Eye (tissue), 1 donor: ENCODE measurements at places on chromosomes 12 and 14.

GRCh38 chr12:111160350-111161241 is 208.3 kb downstream of the PHETA1 start:
- peak; percentile 35 for DNase-seq

- DNase-seq: no peak
Observed at GRCh38 chr14:90368946-90369721, 27.7 kb upstream of the CALM1 start.

DNA sequence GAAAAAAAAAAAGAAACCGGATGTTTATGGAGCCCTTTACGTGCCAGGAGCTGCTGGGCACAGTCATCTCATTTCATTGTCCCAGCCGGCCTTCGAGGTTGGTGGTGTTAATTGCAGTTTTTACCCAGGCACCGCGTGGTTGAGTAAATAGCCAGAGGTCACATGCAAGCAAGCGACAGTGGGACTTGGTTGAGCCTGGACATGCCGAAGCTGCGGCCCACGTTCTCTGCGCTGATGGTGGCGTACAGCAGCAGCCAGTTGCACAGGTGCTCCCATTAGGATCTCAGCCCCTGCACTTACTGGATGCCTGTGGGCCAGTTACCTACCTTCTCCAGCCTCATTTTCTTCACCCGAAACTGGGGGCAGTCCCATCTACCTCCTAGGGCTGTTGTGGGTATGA is 54.0 kb downstream of the TSPAN9 start:
- DNase-seq: no peak

GRCh38 chr14:26636561-26636960 is 38.7 kb upstream of the NOVA1 start:
- peak; percentile 29 for DNase-seq

DNA sequence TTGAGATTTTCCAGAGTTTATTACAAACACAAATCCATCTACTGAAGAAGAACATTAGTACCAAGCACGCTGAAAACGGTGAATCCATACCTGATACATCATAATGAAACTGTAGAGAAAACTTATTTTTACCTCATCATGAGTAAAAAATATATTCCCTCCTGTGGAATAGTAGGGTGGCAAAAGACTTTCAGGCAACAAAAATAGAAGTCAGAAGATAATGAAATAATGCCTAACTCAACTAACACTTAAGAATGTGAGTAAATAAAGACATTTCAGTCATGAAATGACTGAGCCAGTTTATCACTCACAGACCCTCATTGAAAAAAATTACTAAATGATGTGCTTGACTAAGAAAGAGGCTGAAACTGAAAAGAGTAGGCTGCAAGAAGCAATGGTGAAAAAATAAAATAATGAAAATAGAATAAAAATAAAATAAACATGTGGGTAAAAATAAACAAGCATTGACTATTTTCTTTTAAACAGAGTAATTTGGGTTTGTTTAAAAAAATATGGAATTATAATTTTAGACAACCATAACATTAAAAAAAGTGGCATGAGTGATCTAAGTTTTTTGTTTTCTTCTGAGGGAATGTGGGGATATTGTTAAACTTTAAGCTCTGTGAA is 148.6 kb downstream of the ASCL1 start:
- no peak for DNase-seq

DNA sequence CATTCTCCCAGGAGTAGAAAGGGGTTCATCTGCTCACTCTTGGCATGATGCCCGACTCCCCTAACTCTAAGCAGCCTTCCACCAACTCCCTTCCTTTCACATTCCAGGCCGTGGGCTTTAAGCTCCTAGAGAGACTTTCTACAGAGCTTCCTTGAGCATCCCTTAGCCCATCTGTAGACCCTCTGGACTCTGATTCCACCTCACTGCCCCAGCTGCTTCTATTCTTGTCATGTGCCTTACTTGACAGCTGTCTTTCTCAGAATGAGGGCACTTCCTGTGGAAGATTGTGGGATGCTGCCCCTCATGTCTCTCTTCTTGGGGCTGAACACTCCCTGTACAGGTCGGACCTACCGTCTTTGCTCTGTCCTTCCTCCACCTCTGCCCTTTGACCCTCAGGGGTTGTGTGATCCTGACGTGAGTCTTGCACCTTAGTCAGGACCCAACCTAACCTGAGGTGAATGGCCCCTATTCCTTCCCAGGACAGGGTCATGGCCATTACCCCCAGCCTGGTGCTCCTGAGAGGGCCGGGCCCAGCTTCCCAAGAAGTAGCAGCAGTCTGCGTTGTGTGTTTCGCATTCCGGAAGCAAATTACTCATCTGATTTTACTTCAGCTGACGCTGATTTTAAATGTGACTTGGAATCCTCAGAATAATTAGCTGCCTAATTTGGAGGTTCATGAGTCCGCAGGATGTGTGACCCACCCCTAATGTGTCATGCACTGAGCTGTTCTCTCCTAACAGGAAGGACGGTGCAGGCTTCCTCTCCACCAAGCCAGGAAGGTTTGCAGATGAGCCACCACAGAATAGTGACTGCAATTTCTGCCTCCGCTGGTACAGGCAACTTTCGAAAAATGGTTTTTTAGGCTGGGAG is 2.7 kb upstream of the GALNT6 start:
- DNase-seq: no peak

- DNase-seq: no peak
Observed at GRCh38 chr14:93729993-93730392, 58.3 kb downstream of the PRIMA1 start.

- DNase-seq: no peak
Observed at GRCh38 chr12:4141348-4142270, 132.0 kb upstream of the CCND2 start.

DNA sequence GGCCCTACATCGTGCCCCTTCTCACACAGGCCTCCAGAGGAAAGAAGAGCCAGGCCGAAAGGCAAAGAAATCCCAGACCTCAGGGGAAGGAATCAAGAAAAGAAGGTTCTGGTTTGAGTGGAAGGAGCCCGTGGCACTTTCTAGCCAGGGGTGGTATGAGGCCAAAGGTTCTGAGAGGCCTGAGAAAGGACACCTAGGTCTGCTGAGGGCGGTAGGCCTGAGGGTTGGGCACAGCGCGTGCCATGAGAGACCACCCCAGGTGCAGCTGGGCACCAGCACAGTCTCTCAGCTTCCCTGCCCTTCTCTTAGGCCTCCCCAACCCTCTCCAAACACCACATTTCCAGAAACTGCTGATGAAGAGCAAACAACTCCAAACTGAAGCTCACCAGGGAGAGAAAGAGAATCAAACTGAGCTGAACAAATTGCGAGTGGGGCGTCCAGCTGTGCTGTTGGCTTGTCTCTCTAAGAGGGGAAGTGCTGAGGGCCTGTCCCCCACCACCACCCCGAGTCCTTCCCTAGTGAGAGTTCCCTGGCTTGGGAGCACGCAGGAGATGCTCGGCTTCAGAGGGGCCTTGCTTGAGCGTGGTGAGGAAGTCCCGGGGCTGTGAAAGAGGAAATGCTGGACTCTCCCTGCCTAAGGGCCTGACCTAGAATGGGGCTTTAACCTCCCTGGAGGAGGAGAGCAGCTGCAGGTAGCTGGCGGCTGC is 184.8 kb downstream of the ZFP36L1 start:
- DNase-seq: no peak

DNA sequence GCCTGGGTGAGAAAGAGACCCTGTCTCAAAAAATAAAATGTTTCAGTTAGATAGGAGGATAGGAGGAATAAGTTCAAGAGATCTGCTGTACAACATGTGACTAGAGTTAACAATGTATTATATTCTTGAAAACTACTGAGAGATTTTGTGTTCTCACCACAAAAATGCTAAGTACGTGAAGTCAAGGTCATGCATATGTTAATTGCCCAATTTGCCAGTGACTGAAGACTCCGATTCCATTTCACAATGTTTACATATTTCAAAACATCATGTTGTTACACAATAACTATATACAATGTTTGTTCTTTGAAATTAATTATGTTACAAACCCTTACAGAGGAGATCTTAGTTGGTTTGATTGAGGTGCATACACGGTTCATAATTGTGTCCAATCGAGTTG is 52.1 kb downstream of the SLC15A4 start:
- DNase-seq: no peak

DNA sequence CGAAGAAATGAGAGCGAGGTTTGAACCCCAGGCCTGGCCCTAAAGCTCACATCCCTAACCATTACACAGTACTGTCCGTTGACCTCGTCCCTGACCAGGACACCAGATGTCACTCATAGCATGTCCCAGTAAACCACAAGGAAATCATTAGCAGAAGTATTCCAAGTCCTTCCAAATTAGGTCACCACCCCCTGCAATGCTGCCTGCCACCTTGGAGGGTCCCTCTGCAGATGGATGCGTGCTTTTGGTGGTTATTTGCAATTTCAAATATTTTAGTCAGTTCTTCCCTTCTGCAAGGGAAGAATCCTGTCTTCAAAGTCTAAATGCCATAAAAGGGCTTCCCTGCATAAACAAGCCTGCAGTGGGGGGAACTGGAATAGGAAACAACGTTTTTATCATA is 71.3 kb downstream of the CLMN start:
- no peak for DNase-seq

DNA sequence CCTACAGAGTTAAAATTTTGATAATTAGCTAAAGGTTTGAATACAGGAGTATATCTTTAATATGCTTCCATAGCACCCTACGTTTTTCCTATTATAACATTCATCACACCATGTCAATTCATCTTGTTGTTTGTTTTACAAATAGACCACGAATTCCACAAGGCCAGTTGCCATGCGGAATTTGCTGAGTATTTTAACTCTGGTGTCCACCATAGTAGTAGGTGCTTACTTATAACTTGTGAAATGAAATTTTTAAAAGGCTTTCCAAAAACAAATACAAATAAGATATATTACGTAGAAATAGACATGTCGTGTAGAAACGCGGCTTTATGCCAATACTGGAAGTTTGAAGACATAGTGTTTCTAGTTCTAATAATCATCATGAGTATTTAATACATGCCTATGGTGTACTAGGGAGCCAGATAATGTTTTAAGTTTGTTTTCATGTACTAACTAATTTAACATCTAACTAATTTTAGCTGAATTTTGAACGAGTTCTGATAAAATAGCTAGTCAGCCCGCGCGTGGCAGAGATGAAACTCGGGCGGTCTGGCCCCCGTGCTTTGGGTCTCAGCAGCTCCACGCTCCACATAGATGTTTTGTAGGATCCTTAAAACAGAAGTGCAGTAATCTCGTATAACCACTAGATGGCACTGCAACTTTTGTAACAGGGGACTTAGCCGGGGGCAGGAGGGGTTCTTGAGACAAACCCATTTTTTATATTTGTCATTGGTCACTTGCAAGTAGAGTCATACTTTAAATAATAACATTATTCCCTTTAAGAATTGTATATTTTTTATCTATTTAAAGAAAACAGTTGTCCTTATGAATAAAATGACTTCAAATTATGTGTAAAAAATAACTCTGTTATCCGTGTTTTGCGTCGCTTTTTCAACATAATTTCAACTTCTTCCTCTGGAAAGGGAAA is 10.2 kb downstream of the CD69 start:
- DNase-seq: peak; percentile 85

GRCh38 chr14:85301506-85301905 is 228.4 kb upstream of the FLRT2 start:
- no peak for DNase-seq

GRCh38 chr14:70425354-70425753 is 8.5 kb upstream of the SYNJ2BP start:
- peak; percentile 2 for DNase-seq
